ENCODE measurements at places on chromosomes 4 and X.

- no peak for DNase-seq
Observed at GRCh38 chrX:106363214-106363613, 195.1 kb downstream of the PWWP3B start.

- DNase-seq: no peak
Observed at GRCh38 chrX:55796496-55796895, 78.9 kb downstream of the RRAGB start.

- DNase-seq: no peak
Observed at GRCh38 chr4:165331359-165331758, 3.9 kb downstream of the MSMO1 start.

- DNase-seq: no peak
Observed at GRCh38 chr4:170723171-170723570, 633.4 kb upstream of the AADAT start.

DNA sequence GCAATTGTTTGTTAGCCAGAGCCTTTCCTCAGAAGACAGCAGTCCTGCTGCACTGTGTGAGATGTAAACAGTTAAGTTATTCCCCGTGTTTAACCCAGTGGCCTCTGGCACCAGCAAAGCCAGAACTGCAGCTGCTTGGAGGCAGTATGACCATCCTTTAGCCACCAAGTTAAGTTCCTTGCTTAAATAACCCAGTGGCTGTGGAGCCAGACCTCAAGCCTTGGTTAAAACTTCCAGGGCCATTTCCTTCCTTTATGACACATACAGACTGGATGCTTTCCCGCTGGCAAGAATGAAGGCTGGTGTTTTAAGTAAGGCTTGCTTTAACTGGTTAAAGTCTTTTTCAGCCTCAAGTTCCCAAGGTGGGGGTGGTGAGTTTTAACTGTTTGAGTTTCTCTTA is 379.8 kb downstream of the DCAF12L2 start:
- DNase-seq: no peak

DNA sequence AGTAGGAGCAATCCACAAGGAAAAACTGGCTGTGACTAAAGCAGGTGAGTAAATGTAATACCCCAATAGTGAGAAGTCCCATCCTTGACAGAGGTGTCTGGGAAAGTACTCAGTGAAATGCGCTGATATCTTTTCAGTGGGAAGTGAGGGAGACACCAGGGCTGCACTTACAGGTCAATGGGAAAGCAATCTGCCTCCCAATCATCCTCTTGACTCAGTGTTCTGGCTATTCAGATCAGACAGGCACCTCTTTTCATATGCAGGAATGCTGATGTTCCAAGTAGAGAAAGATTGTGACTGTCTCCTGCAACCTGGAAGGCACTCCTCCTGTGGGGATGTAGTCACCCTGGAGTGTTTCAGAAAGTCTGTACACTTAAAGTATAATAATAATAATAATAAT is 39.9 kb upstream of the SPIN2A start:
- DNase-seq: no peak

DNA sequence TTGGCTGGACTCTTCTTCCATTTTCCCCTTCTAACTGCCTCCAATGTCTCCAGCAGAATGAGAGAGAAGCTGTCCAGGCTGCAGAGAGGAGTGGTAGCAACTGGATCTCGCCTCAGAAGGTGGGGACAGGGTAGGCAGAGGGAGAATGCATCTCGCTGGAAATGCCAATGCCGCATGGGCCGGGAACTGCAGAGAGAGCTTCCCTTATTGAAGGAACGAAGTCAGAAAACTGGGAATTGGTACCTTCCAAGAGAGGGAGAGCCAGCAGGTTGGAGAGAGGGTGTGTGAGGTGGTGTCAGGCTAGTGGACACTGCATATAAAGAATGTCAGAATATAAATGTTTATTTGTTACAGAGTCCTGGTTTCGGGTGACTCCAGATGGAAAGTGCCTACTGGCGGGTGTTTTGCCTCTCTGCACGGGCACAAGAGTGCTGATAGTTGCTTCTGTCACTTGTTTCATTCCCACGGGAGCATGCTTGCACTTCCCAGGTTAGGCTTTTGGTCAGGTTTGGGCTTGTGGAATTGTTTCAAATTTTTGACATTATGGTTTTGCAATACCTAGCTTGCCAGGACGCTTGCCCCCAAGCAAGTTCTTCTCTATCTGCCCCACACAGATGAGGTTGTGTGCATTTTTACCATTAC is 156.8 kb upstream of the STS start:
- DNase-seq: no peak

Measured in HuH-7 (cell line).